ENCODE measurements at places on chromosomes 4 and X.

DNA sequence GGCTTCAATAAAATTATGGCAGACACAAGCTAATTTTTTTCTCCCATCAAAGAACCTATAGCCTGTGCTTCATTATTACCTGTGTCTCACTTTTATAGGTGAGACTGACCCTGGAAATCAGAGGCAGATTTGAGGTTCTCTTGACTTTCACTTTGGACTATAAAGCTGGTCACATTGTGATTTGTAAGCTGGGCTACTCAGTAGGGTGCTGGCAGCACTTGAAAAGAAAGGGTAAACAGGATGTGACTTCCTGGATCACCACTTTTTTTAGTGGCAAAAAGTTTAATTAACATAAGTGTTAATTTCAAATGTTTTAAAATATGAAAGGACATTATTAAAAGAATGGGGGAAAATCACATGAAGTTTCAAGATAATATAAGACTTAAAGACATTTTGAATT lies 50.6 kb upstream of the GATB start:
- no peak for DNase-seq

- no peak for DNase-seq
Measured at GRCh38 chrX:11267425-11267824, 25.8 kb upstream of the AMELX start.

DNA sequence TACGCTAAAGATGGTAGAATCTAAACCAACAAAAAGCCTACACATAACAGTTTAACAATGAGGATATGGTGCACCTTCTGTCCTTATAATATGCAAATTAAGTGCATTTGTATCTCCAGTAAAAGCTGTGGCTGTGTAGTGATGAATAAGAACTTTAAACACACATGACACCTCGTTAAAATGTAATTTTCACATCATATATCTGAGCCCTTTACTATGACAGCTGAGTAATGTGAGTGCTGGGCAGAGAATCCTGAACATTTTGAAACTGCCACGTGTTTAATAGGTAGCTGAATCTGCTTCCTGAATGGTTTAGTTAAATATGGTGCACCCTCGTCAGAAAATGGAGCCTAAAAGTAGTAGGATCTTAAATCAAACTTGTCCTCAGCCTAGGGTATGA lies 540.8 kb downstream of the ADGRL3 start:
- DNase-seq: no peak

- no peak for DNase-seq
Measured at GRCh38 chr4:139223682-139224317, 46.8 kb upstream of the ELF2 start.

DNA sequence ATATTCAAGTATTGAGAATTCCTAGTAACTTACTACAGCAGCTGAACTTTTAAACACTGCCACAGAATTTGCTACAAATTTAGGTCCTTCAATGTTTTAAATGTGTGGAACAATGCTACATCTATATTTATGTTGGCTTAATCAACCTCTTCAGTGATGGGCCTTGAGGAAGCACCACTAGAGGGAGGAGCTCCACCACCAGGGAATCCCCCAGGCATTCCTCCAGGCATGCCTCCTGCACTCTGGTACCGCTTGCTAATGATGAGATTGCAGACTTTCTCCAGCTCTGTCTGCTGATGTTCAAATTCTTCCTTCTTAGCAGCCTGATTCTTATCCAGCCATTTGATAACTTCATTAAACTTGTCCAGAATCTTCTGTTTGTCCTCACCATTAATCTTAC lies 190.8 kb downstream of the HTR2C start:
- DNase-seq: no peak

- DNase-seq: peak; percentile 39
Measured at GRCh38 chr4:87068583-87069021, 133.8 kb downstream of the AFF1 start.

DNA sequence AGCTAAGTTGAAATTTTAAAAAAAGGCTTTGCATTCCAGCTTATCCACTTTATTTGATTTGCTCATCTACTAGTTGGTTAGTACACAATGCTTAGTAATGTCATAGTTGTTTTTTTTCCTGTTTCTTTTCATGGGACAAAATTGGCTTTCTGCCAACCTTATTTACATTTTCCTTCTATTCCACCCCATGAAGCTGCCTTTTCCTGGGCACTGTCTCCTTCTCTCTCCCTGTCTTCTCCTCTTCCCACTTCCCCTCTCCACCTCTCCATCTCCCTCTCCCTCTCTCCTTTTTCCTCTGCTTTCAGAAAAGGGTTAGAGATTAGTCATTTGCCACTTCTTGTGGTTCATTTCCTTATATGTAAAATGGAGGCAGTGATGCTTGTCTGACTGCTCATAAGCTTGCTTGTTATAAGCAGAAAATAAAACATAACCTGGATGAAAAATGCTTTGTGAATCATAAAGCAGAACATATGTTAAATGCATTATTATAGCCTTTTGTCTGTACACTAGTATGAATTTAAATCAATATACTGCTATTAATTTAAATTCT lies 181.9 kb downstream of the CEP135 start:
- no peak for DNase-seq

DNA sequence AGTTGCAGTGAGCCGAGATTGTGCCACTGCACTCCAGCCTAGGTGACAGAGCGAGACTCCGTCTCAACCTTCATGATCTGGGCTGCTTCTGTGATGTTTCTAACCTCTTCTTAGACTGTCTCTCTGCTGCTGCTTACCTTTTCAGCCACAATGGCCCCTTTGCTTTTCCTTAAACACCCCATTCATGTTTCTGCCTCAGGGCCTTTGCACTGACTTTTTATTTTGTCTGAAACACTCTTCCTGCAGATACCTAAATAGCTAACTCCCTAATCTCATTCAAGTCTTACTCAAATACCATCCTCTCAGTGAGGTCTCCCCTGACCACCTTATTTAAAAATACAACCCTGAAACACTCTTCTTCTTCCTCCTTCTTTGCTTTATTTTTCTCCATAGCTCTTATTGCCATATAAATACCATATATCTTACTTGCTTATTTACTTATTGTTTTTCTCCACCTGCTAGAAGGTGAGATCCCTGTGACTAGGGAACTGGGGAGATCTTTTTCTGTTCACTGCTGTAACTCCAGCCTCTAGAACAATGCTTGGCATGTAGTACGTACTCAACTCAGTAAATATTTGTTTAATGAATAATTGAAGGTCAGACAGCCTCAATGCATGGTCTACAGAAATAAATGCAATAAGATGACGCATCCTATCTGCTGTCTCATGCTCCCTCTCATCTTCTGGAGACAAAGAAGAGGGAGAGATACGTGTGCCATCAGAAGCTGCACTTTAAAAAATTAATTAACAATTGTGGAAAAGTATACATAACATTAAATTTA lies 43.8 kb upstream of the SETD7 start:
- no peak for DNase-seq

- no peak for DNase-seq
Measured at GRCh38 chr4:88690355-88690754, 7.3 kb downstream of the NAP1L5 start.

DNA sequence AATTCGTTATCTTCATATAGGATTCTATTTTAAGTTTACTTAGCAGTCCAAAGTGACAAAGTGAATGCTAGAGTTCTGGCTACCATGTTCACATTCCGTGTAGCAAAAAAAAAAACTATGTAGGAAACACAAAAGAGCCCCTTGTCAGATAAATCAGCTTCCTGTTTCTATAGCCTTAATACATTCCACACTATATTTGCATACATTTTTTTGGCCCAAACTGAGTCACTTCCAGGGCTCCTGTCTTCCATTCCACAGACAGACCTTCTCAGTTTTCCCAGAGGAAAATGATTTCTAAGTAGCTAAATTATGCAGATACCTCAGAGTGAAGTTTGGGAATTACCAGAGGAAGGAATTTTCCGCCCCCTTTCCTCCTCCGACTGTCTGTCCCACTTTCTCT lies 841.9 kb upstream of the HS3ST1 start:
- no peak for DNase-seq

DNA sequence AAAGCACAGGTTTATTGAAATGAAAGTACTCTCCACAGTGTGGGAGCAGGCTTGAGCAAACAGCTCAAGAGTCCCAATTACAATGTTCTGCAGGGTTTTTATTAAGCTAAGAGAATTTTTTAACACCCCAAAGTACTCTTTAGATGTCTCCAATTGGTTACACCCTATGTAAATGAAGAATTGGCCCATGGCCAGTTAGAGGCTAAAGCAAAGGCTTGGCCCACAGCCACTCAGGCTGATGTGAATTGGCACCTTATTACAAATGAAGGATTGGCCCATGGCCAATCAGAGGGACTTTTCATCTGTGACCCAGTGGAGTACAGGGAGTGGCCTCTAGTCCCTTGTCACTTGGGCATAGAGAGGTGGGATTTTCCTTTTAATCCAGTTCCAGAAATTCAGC lies 30.1 kb upstream of the IQCM start:
- DNase-seq: no peak

DNA sequence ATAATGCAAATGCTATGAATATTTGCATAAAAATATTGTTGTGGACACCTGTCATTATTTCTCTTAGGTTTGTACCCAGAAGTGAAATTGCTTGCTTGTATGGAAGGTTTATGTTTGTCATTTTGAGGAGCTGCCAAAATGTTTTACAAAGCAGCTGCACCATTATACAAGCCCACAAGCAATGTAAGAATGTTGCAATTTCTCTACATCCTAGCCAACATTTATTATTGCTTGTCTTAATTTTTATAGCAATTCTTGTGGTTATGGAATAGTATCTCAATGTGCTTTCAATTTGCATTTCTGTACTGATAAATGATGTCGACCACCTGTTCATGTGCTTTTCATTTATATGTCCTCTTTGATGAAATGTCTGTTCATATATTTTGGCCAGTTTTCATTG lies 18.7 kb upstream of the RBMX start:
- no peak for DNase-seq

Data from NCI-H2227 treated with DMSO at 0.1 percent for 48 hours (cell line).